Heart right ventricle (tissue), 16 donors: ENCODE measurements at places on chromosomes 4 and X.

DNA sequence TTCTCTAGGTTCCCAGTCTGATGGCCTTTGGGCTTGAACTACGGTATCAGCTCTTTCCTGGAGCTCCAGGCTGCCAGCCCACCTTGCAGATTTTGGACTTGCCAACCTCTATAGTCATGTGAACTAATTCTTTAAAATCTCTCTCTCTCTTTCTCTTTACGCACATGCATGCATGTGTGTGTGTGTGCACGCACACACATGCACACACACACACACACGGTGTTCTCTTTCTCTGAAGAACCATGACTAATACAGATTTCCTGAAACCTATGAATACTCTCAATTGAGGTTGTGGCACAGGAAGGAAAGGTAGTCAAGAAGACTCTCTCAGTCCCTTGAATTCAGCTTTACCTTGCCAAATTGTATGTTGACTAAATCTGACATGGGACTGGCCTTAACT is 6.2 kb upstream of the ZCCHC13 start:
- H3K4me1 ChIP-seq: no peaks in the 10 kb centered on the region
- no peak overlapping the region for H3K27ac ChIP-seq
- no peaks in the 10 kb centered on the region for H3K36me3 ChIP-seq
- no peak for DNase-seq

DNA sequence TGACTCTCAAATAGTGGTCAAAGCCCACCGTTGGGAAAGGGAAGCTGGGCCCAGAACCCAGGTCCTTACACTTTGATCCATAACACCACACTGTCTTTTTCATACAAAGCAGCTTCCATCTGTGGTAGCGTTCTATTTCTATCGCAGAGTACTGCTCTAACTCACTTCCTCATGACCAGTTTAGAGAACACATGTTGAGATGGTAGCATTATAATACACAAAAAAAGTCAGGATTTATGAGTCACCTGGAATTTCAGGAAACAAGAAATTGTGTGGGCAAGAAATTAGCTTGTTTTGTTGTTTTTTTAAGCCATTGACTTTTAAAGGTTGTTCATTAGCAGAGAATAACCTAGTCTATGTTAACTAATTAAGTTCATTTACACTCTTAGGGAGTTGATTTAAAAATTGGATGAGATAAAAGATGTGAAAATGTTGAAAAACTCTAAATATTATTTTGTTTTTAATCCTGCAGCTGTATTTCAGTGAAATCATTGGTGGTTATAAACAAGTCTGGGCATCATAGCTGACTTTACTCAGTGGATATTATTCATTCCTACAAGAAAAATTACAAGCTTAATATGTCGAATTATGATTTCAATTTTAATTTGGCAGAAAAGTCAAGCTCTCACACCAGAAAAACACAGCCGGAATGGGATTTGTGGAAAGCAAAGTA is 1011.1 kb upstream of the HS3ST1 start:
- H3K4me1 ChIP-seq: no peaks in the 10 kb centered on the region
- H3K36me3 ChIP-seq: no peaks in the 10 kb centered on the region
- no peak overlapping the region for H3K4me3 ChIP-seq

DNA sequence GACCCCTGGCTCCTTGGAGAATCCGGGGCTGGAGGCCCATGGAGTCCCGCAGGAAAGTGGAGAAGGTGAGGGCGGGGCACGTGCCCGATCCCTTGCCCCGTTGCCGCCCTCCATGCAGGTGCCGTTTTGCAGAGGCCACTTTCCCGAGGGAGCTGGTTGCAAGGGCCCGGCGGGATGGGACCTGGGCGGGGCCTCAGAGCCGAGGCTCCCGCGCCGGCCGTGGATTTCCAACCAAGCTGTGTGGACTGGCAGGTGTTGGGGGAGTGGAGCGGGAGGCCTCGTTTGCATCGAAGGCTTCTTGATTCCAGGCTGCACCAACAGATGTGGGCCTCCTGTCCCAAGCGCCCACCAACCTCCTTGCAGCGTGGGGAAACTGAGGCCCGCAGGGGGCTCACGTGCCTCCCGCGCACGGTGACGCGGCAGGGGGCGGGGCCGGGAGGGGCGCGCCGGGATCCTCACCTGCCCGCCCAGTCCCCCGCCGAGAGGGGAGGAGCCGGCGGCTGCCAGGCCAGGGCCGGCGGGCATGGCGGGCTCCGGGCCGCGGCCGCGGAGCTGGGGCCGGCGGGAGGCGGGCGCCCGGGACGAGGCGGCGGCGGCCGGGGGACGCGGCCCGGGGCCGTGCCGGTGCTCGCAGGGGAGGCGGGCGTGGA is 24.9 kb downstream of the SH3BP2 start:
- H3K36me3 ChIP-seq: peaks cover 5% of the 10 kb centered on the region
- H3K27ac ChIP-seq: no peak overlapping the region
- DNase-seq: peak; percentile 28
- H3K4me1 ChIP-seq: peaks cover 23% of the 10 kb centered on the region
- H3K27me3 ChIP-seq: no peaks in the 10 kb centered on the region

- H3K27me3 ChIP-seq: no peaks in the 10 kb centered on the region
- H3K36me3 ChIP-seq: no peaks in the 10 kb centered on the region
- no peaks in the 10 kb centered on the region for H3K4me1 ChIP-seq
- no peak for DNase-seq
Observed at GRCh38 chr4:173319696-173320095, 14.5 kb downstream of the HMGB2 start.

DNA sequence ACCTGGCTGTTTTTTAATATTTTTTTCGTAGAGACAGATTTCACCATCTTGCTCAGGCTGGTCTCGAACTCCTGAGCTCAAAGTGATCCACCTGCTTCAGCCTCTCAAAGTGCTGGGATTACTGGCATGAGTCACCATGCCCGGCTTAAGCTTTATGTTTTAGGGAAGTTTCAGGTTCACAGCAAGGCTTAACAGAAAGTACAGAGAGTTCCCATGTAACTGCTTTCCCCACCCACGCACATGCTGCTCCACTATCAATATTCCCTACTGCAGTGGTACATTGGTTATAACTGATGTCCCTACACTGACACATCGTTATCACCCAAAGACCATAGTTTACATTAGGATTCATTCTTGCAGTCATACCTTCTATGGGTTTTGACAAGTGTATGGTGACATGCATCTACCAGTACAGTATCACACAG is 62.7 kb downstream of the PRPS1 start:
- H3K36me3 ChIP-seq: no peaks in the 10 kb centered on the region
- H3K4me1 ChIP-seq: no peaks in the 10 kb centered on the region
- no peak overlapping the region for H3K4me3 ChIP-seq

- no peaks in the 10 kb centered on the region for H3K4me1 ChIP-seq
- no peak overlapping the region for H3K27ac ChIP-seq
- DNase-seq: no peak
- no peaks in the 10 kb centered on the region for H3K36me3 ChIP-seq
- H3K27me3 ChIP-seq: no peaks in the 10 kb centered on the region
Observed at GRCh38 chrX:156003486-156004185, 6.1 kb downstream of the IL9R start.

GRCh38 chr4:27624749-27625148 is 764.1 kb downstream of the STIM2 start:
- H3K27ac ChIP-seq: no peak overlapping the region
- H3K27me3 ChIP-seq: no peaks in the 10 kb centered on the region
- H3K36me3 ChIP-seq: no peaks in the 10 kb centered on the region
- DNase-seq: no peak
- no peak overlapping the region for H3K4me3 ChIP-seq
- H3K4me1 ChIP-seq: no peaks in the 10 kb centered on the region

DNA sequence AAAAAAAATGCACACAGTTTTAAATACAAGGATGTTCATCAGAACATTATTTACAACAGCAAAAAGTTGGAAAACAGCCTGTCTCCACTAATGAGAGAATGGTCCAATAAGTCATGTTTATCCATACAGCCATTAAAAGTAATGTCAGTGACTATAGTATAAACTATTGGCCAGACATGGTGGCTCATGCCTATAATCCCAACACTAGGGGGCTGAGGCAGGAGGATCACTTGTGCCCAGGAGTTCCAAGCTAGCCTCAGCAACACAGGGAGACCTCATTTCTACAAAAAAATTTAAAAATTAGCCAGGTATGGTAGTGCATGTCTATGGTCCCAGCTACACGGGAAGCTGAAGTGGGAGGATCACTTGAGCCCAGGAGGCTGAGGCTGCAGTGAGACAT is 48.1 kb upstream of the IL13RA1 start:
- no peak for DNase-seq
- peaks cover 3% of the 10 kb centered on the region for H3K36me3 ChIP-seq
- H3K4me3 ChIP-seq: no peak overlapping the region
- no peaks in the 10 kb centered on the region for H3K27me3 ChIP-seq
- H3K27ac ChIP-seq: no peak overlapping the region

GRCh38 chr4:53967986-53968385 is 96.4 kb downstream of the CHIC2 start:
- H3K36me3 ChIP-seq: no peaks in the 10 kb centered on the region
- H3K27me3 ChIP-seq: no peaks in the 10 kb centered on the region
- no peak overlapping the region for H3K27ac ChIP-seq
- H3K4me1 ChIP-seq: no peaks in the 10 kb centered on the region
- DNase-seq: no peak

- no peak overlapping the region for H3K4me3 ChIP-seq
- H3K27ac ChIP-seq: no peak overlapping the region
- no peaks in the 10 kb centered on the region for H3K4me1 ChIP-seq
- H3K36me3 ChIP-seq: no peaks in the 10 kb centered on the region
- DNase-seq: no peak
Observed at GRCh38 chrX:90617710-90618325, 696.1 kb downstream of the TGIF2LX start.

DNA sequence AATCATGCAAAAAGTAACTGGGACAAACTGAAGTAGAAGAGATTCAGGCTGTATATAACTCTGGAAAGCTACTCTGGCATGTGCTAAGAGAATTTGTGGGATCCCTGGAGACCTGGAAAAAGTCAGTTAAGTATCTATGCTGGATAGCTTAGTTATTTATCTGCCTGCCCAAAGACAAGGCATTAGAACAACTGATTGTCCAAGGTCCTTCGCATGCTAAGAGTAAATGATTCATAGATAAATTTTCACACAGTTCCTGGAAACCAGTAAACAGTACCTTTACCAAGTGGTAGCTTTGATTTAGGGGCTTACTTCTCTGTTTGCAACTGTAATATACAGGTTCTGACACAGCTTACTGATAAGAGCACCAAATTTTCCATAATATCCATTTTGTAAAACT is 104.8 kb downstream of the ATP11C start:
- DNase-seq: no peak
- H3K36me3 ChIP-seq: no peaks in the 10 kb centered on the region
- H3K27me3 ChIP-seq: no peaks in the 10 kb centered on the region
- H3K4me1 ChIP-seq: peaks cover 2% of the 10 kb centered on the region
- H3K27ac ChIP-seq: no peak overlapping the region

GRCh38 chr4:188295899-188296298 is 156.7 kb downstream of the TRIML1 start:
- no peak overlapping the region for H3K27ac ChIP-seq
- H3K4me3 ChIP-seq: no peak overlapping the region
- no peaks in the 10 kb centered on the region for H3K27me3 ChIP-seq

- DNase-seq: no peak
- H3K4me1 ChIP-seq: peaks cover 8% of the 10 kb centered on the region
- H3K4me3 ChIP-seq: no peak overlapping the region
- no peaks in the 10 kb centered on the region for H3K36me3 ChIP-seq
- no peak overlapping the region for H3K27ac ChIP-seq
Observed at GRCh38 chr4:86855572-86855971, 6.4 kb upstream of the SLC10A6 start.

GRCh38 chr4:56701644-56702043 is 20.5 kb upstream of the HOPX start:
- H3K36me3 ChIP-seq: no peaks in the 10 kb centered on the region
- H3K27ac ChIP-seq: no peak overlapping the region

DNA sequence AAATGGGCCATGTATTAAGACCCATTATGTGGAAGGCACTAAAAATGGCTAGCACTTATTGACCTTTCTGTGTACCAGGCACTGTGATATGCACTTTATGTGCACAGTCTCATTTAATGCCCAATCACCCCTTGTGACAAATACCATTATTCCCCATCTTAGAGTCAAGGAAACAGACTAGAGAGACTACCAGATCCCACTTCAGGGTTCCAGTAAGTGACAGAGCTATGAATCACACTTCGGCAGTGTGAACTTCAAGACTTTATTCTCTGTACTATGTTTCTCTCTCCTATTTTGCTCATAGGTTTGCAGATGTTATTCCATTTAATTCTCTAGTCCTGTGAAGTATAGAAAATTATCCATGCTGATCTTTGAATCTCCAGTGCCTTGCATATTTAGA is 107.0 kb downstream of the NFKB1 start:
- no peak overlapping the region for H3K4me3 ChIP-seq
- DNase-seq: no peak
- H3K4me1 ChIP-seq: peaks cover 9% of the 10 kb centered on the region
- H3K36me3 ChIP-seq: peaks cover 92% of the 10 kb centered on the region

GRCh38 chr4:78310740-78311115 is 240.8 kb upstream of the ANXA3 start:
- H3K27me3 ChIP-seq: no peaks in the 10 kb centered on the region
- DNase-seq: no peak
- no peak overlapping the region for H3K27ac ChIP-seq
- no peaks in the 10 kb centered on the region for H3K4me1 ChIP-seq

DNA sequence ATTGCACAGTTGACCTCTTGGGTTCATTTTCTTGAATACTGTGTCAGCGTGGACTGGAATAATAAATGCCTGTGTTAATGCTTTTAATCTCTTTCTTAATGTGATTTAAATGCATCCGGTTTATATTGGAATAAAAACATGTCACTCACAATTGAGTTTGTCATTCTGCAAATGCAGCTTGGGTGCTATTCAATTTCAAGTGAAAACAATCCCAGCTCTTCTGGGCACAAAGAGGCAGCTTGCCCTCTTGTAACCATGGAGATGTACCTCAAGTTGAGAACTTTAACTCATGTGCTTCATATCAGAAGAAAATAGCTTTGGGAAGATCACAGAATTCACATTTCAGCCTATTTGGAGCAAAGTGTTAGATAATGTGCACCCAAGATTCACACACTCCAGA is 355.7 kb upstream of the GNPDA2 start:
- no peaks in the 10 kb centered on the region for H3K27me3 ChIP-seq
- no peak overlapping the region for H3K4me3 ChIP-seq
- no peak overlapping the region for H3K27ac ChIP-seq
- no peak for DNase-seq

DNA sequence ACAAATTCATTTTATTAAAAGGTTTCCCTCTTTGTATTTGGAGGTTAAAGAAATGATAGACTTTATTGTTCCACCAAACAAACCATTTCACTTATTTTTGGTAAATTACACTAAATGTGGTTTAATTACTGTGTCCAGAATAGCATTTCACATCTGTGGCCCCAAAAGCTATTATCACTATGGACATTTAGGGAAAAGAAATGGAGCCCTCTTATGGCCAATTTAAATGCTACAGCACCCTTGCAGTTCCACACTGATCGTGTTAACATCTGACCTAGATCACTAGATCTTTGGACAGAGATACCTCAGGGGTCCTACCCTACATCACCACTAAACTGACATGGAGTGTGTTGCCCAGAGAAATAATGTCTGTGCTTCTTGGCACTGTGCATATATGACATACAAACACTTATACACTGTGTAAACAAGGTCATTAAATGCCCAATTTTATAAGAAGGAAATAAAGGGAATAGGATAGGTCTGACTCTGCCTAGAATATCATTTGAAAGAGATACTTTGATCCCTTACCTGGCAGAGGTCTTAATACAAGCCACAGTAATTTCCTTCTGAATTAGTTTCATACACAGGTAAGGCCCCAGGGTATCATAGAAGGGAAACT is 163.9 kb downstream of the KDR start:
- no peak overlapping the region for H3K4me3 ChIP-seq
- no peak for DNase-seq
- no peak overlapping the region for H3K27ac ChIP-seq
